ENCODE measurements at places on chromosomes 1 and 21.

DNA sequence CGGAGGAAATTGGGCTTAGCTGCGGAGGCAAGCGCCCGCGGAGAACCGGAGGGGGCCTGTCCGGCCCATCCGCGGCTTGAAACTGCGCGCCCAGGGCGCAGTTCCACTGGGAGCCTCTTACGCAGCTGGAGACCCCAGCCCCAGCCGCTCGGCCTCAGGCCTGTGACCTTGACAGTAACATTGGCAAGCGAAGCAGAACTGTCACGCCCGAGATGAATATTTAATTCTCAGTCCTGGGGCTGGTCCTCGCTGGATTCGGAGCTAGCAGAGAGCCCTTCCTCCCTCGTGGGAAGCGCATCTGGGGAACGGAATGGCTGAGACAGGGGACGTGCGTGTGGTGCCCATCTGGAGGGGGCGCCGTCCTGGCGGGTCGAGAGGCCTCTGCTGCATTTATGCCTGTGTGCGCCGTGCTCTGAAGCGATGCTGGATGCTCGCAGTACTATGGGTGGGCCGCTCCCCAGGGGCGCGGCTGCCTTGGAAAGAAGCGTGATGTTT lies 928 bp downstream of the SLC6A17 start:
- no peak for DNase-seq

DNA sequence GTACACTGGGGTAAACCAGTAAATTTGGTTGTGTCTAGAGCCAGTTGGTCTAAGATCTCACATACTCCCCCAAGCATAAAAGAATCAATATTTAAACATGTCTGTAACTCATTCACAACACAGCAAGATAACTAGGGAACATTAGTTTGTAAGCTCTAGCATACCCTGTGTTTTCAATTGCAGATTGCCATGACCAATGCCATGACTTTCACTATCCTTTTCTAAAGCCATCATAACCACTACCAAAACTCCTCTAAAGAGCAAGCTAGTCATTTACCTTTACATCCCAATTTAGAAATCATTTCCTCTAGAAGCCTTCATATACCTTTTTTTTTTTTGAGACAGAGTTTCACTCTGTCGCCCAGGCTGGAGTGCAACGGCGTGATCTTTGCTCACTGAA lies 56.5 kb upstream of the PLA2G4A start:
- DNase-seq: no peak

DNA sequence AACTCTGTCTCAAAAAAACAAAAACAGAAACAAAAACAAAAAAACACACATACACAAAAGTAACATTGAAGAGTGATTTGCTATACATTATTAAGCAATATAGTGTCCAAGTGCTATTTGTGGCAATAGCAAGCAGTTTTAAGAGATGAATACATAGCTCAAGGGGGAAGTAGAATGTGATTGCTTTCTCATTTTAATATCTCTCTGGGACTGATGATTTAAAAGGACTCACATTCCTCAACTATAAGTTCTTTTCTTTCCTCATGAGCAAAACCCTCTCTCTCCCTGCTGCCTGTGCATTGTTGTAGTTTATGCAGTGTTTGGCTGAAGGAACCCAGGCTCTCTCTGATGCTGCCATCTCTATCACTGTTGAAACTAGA lies 47.0 kb upstream of the CSF1 start:
- no peak for DNase-seq

GRCh38 chr1:73755649-73756048 lies 442.3 kb downstream of the LRRIQ3 start:
- no peak for DNase-seq

GRCh38 chr1:156643778-156644092 lies 1.8 kb downstream of the BCAN start:
- DNase-seq: no peak

Measured in cortex of kidney (tissue), 1 donor.